Small intestine (tissue), 16 donors: ENCODE measurements at places on chromosomes 7 and 10.

DNA sequence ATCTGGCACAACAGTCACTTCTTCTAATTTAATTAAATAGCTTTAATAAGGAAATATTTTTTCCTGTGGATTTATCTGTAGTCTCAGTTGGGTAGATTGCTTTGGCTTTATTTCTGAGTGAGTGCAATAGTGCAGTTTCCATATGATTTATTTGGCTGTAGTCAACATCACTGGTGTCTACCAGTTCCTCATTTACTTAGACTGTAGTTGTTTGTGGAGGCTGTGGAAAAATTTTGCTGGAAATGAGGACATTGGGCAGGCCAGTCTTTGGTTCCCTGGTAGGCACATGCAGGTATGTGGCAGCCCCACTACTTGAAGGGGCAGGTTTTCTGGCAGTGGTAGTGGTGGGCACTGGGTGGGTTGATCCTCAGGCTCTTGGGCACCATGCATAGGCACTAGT is 15.5 kb downstream of the TAS2R40 start:
- H3K27me3 ChIP-seq = no peaks in the 10 kb centered on the region
- no peak for DNase-seq
- H3K4me1 ChIP-seq = no peaks in the 10 kb centered on the region
- H3K27ac ChIP-seq = no peak overlapping the region
- no peaks in the 10 kb centered on the region for H3K36me3 ChIP-seq
- no peak overlapping the region for H3K4me3 ChIP-seq

DNA sequence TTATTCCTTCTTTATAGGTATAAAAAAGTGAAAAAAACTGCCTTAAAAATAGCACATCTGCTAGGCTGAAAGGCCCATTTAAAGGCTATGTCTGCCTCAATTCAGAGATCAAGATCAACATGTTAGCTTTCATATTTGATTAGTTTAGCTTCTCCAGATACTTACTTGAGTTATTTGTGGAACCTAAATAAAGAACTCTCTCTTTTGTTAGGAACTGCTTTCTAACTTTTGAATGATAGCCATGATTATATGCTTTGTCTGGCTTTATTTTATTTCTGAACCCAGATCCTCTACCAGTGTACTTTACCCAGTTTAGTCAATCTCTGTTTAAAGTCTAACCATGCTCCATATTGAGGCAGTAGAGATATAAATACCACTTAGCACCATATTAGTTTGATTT is 515.5 kb upstream of the SEMA3D start:
- no peaks in the 10 kb centered on the region for H3K27me3 ChIP-seq
- H3K4me1 ChIP-seq = no peaks in the 10 kb centered on the region
- no peak overlapping the region for H3K4me3 ChIP-seq
- no peak for DNase-seq

DNA sequence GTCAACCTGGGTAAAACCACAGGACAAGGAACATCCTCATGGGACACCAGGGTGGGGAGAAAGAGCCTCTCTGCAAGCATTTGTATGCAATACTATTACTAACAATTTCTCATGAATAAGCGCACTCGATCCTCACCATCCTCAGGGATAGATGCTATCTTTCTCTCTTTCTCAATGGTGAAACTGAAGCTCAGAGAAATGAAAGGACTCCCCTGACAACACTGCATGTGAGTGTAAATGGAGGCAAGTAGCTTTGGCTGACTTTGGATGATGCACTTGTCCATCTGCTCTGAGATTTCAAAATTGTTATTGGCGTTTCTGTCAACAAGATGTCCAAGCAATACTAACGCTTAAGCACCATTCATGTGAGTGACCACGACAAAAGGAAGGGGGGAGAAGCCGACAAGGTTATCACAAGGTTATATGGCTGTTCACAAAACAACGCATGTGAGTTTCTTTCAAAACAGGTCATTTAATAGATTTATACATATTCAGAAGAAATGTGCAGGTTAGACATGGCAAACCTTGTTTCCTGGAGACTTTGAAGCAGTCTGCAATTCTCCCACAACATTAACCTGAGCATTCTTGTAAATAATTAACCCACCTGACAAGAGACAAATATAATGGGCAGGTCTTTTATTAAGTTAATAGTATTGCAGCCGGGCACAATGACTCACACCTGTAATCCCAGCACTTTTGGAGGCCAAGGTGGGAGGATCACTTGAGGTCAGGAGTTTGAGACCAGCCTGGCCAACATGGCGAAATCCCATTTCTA is 54.0 kb downstream of the IFIT5 start:
- peaks cover 6% of the 10 kb centered on the region for H3K4me1 ChIP-seq
- no peaks in the 10 kb centered on the region for H3K36me3 ChIP-seq
- peak; percentile 76 for DNase-seq
- no peak overlapping the region for H3K27ac ChIP-seq

- no peak for DNase-seq
- H3K4me3 ChIP-seq = no peak overlapping the region
- H3K4me1 ChIP-seq = no peaks in the 10 kb centered on the region
- no peaks in the 10 kb centered on the region for H3K36me3 ChIP-seq
These were observed 141.0 kb downstream of the PTEN start for GRCh38 chr10:88004451-88004850.

DNA sequence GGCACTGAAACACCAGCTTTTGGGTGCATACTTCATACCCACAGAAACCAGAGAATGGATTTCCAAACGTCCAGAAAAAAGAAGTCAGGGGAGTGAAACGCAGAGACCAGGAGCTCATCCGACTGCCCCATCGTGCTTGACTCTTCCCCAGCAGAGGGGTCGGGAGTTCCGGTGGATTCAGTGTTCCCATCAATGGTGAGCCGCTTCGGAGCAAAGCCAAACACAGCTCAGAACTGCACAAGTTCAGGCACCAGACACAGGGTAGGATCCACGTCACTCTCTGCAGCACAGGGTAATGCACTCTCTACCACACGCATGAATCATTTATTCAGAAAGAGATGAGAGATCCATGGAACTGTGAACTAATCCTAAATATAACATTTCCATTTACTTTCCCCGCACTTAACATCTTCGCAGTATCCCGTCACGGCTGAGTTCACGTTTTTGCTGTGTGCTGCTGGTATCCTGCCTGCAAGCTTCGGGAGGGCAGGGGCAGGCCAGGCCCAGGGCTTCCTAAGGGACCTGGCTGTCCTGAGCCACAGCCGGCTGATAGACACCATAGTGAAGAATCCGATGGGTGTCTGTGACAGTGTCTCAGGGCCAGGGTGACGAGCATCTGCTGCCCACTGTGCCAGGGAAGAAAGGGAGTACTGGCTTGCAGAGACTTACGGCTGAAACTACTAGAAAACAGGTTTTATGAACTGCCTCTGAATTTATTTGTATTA is 545.3 kb downstream of the PTPRN2 start:
- no peaks in the 10 kb centered on the region for H3K27me3 ChIP-seq
- no peaks in the 10 kb centered on the region for H3K36me3 ChIP-seq
- H3K4me3 ChIP-seq = no peak overlapping the region
- H3K4me1 ChIP-seq = no peaks in the 10 kb centered on the region

- H3K27me3 ChIP-seq = no peaks in the 10 kb centered on the region
- no peaks in the 10 kb centered on the region for H3K36me3 ChIP-seq
- DNase-seq = no peak
- no peaks in the 10 kb centered on the region for H3K4me1 ChIP-seq
- no peak overlapping the region for H3K27ac ChIP-seq
These were observed 650.9 kb downstream of the GATA3 start for GRCh38 chr10:8705415-8705814.

DNA sequence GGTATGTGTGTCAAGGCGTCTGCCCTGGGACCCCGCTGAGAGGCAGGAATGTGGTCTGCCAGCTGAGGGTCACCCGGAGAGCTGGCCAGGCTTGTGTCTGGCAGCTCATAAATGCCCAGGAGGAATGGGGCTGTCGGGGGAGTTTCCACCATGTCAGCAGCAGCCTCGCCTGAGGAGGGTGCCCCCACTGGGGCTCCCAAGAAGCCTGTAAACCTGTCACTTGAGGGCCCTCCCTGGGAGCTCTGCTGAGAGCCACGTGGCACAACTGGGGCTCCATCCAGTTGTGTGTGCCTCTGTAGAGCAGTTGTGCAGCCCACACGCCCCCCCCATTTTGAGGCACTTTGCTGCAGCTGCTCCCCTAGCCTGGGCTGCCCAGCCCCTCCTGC is 70.6 kb downstream of the NEURL1 start:
- no peak for DNase-seq
- H3K4me1 ChIP-seq = no peaks in the 10 kb centered on the region
- no peak overlapping the region for H3K4me3 ChIP-seq
- H3K27ac ChIP-seq = no peak overlapping the region
